ENCODE measurements at places on chromosomes 12 and 14.

GRCh38 chr12:85527192-85527591 is 247.2 kb downstream of the ALX1 start:
- no peak for DNase-seq

GRCh38 chr14:87894920-87895319 is 98.1 kb downstream of the GALC start:
- DNase-seq = no peak

DNA sequence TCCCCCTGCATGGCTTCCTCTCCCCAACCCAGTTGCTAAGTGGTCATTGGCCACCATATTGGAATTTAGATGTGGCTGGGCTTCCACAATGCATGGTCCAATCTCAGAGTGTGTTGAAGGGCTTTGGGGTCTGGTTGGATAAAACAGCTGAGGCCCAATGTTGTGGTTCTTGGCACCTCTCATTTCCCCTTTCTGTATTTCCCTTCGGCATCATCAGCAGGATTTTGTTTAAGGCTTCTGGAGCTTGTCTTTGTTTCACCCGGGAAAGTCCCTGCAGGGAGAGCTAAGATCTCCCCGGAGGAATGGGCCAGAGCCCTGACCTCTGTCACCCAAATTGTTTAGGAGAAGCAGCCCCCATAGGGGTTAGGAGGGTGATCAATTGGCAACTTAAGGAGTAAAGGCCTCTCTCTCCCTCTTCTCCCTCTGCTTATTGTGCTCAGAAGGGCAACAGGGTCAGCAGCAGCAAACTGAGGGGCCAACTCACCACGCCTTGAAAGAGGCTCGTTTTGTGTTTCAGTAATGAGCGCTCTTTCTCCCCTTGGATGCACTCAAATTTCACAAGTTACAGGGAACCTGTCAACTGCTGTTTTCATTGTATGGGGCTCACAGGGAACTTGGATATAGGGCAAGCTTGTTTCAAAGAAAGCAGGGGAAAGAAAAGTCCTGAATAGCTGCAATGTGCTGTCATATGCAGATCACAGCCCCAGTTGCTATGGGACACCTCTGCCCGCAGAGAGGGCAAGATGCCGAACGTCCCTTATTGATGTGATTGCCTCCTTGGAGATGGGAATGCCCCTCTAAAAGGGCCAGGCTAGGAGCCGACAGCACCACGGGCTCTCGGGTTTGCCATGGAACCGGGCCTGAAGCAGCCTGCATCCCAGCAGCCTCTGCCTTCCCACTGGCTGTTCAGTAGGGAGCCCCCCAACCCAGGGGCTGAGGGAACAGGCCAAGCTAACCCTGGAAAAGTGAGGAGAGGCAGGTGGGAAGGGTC is 223.7 kb downstream of the ZFP36L1 start:
- DNase-seq = no peak

- no peak for DNase-seq
Measured at GRCh38 chr14:92487513-92488133, 26.0 kb upstream of the RIN3 start.

GRCh38 chr12:27622436-27623195 is 73.6 kb upstream of the REP15 start:
- DNase-seq = no peak

Measured in right cardiac atrium (tissue), 5 donors.